ENCODE measurements at places on chromosomes 7 and 10.

GRCh38 chr7:88700725-88701124 lies 58.8 kb upstream of the ZNF804B start:
- DNase-seq = no peak

DNA sequence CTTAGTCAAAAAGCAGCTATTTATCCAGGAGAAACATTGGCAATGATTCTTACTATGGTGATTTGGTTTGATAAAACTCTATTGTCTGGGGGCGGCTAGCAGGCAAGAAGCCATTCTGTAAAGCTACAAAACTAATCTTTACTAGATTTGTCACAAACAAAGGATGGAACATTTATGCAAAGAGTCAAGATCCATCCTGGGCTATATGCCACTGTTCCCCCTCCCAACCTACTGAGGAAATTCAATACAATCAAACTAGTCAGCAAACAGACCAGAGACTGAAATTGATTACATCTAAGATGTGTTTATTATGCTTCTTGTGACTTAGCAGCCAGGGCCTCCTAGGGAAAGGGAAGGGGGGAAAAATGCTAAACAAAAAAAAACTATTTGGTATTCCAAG lies 397.6 kb downstream of the GPAM start:
- no peak for DNase-seq

DNA sequence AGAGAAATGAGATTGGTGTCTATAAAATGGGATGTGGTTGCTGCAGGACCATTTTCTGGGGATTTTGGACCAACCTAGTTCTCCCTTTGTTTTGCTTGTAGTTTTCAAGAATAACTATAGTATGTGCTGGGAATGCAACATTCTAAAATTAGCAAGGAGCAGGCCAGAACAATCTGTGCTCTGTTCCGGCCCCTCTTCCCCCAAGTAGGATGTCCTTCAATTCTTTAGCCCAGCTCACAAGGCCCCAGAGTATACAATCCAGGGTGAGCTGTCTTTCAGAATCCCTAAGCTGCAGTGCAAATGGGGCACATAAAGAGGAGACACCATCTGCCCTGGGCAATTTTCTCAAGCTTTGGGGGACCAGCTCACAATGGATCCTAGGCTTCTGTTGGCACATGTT lies 809.1 kb downstream of the TNS3 start:
- DNase-seq = no peak

GRCh38 chr7:116777651-116778281 lies 84.6 kb upstream of the CAPZA2 start:
- no peak for DNase-seq

DNA sequence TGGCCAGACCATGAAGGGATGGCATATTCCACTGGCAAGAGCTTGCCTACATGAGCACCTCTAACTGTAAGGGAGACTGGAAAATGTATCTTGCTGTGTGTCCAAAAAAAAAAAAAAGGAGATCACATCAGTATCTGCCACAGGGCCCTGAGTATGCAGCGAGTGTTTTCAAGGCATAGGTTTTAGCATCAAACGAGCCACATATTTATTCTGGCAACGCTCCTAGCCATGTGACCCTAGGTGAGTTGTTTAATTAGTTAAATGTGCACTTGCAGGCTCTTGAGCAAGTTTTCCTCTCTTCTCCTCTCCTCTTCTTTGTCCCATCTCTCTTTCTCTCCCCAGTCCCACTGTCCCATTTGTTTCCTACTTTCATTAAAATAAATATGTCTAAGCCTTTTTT lies 428.7 kb upstream of the AKR1E2 start:
- no peak for DNase-seq

Measured in activated CD4-positive, alpha-beta T cell treated with anti-CD3 and anti-CD28 coated beads, Interleukin-2, amount 50 U/mL, for 4 hours (primary cell).